ENCODE measurements at places on chromosomes 2 and 18. TPM values are rescaled to one million over a fixed set of nuclear protein-coding genes. Genes with fewer than 3 reads are reported as not detected.

GRCh38 chr2:109724533-109725460 lies 69.3 kb upstream of the RGPD5 start:
- H3K27ac ChIP-seq: no peak overlapping the region
- peaks cover 24% of the 10 kb centered on the region for H3K27me3 ChIP-seq
- H3K36me3 ChIP-seq: no peaks in the 10 kb centered on the region
- no peak overlapping the region for H3K4me3 ChIP-seq

Gene WNT10A
- 1.0 TPM for total RNA-seq

- H3K27ac ChIP-seq: no peak overlapping the region
- no peaks in the 10 kb centered on the region for H3K36me3 ChIP-seq
- peaks cover 18% of the 10 kb centered on the region for H3K4me1 ChIP-seq
- H3K4me3 ChIP-seq: no peak overlapping the region
- no peaks in the 10 kb centered on the region for H3K27me3 ChIP-seq
These were observed 27.2 kb upstream of the ACYP2 start for GRCh38 chr2:54088191-54088634.

- no peaks in the 10 kb centered on the region for H3K36me3 ChIP-seq
- peaks cover 37% of the 10 kb centered on the region for H3K27me3 ChIP-seq
- H3K4me3 ChIP-seq: no peak overlapping the region
- no peaks in the 10 kb centered on the region for H3K4me1 ChIP-seq
These were observed 161.5 kb upstream of the SKOR2 start for GRCh38 chr18:47412924-47413323.

GRCh38 chr2:232488097-232488711 lies 570 bp upstream of the ECEL1 start:
- no peak for ATAC-seq
- no peaks in the 10 kb centered on the region for H3K36me3 ChIP-seq
- H3K4me1 ChIP-seq: peaks cover 4% of the 10 kb centered on the region
- peaks cover 42% of the 10 kb centered on the region for H3K27me3 ChIP-seq

DNA sequence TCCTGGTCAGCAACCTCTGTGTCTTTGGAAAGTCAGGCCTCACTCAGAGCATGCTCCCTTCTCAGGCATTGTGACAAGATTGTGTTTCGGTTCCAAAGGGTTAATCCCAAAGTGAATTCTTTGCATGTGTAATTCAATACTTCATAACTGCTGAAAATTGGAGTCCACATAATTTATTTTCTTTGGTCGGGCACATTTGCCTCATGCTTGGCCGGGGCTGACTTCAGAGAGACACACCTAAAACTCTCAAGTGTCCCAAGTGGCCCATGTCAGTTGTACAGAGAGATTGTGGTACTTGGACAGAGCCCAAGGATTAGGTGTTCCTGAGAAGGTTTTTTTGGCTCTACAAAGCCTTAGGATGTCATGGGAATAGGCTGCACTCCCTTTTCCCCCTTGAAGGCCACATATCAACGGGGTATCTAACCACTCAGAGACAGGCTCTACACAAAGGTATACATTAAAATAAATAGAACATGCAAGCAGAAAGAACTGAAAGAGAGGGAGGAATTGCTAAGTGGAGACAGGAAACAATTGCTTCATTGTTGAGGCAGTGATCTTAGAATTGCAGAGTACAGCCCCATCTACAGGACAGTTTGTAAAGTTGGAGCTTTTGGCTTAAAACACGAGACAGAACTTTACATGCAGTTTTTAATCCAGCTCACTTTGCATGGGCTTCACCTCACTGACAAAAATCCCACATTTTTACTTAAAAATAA lies 1232.3 kb upstream of the ZEB2 start:
- no peaks in the 10 kb centered on the region for H3K36me3 ChIP-seq
- no peaks in the 10 kb centered on the region for H3K27me3 ChIP-seq
- no peak overlapping the region for H3K27ac ChIP-seq
- no peak overlapping the region for H3K4me3 ChIP-seq
- ATAC-seq: no peak
- H3K4me1 ChIP-seq: no peaks in the 10 kb centered on the region

DNA sequence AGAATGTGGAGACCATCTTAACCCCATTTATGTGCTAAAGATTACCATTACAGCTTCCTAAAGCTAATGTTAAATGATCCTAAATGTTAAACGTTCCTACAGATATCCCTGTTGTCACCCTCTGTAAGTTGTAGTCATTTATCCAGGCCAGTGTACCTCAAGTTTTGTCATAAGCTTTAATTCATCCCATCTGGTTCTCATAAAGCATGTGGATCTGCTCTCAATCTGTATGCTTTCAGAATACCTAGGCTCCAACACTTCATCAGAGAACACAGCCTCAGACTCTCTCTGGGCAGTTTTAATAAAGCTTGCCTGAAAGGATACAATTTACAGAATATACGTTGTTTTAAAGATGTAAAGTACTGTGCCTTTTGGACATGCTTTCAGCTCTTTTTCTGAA lies 4.2 kb upstream of the CCDC178 start:
- peaks cover 2% of the 10 kb centered on the region for H3K27me3 ChIP-seq
- ATAC-seq: no peak
- H3K36me3 ChIP-seq: no peaks in the 10 kb centered on the region
- no peaks in the 10 kb centered on the region for H3K4me1 ChIP-seq

- no peak overlapping the region for H3K4me3 ChIP-seq
- no peaks in the 10 kb centered on the region for H3K27me3 ChIP-seq
- H3K27ac ChIP-seq: no peak overlapping the region
- no peak for ATAC-seq
- no peaks in the 10 kb centered on the region for H3K36me3 ChIP-seq
These were observed 198.9 kb upstream of the REV1 start for GRCh38 chr2:99688699-99689098.

- ATAC-seq: no peak
- H3K27me3 ChIP-seq: peaks cover 10% of the 10 kb centered on the region
- H3K36me3 ChIP-seq: no peaks in the 10 kb centered on the region
- H3K4me1 ChIP-seq: no peaks in the 10 kb centered on the region
- H3K27ac ChIP-seq: no peak overlapping the region
- H3K4me3 ChIP-seq: no peak overlapping the region
These were observed 37.9 kb downstream of the LYPD1 start for GRCh38 chr2:132632000-132632649.

DNA sequence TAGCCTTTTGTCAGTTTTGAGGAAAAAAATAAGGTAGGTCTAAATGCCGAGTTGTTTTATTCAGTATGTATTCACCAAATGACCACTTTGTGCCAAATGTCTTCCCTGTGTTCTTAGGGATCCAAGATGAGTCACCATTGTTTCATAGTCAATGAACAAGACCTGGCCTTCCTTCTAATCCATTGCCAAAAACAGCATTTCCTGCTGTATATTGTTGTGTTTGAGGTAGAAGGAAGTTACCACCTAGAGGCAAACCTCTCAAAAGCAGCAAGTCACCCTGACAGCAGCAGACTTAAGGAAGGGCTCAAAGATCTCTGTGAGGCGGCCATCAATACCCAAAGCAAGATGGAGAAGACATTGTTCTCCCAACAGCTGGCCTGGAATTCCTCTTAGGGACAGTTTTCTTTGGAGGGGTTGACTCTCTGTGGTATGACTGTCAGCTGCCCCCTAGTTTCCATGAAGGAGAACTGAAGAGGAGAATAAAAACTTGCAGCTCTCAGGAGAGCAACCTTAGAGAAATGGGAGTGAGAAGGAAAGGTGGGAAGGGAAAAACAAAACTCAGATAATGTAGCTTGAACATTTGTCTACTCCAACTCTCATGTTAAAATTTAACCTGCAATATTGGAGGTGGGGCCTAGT lies 328.3 kb downstream of the LRATD1 start:
- no peaks in the 10 kb centered on the region for H3K4me1 ChIP-seq
- H3K4me3 ChIP-seq: no peak overlapping the region
- peaks cover 20% of the 10 kb centered on the region for H3K27me3 ChIP-seq

Gene AQP12B
- total RNA-seq: not detected

- no peak overlapping the region for H3K27ac ChIP-seq
- H3K27me3 ChIP-seq: no peaks in the 10 kb centered on the region
- no peak for ATAC-seq
- no peak overlapping the region for H3K4me3 ChIP-seq
- no peaks in the 10 kb centered on the region for H3K4me1 ChIP-seq
- no peaks in the 10 kb centered on the region for H3K36me3 ChIP-seq
These were observed 112.5 kb downstream of the MAP3K20 start for GRCh38 chr2:173187941-173188788.

GRCh38 chr2:36376319-36376765 lies 20.8 kb downstream of the CRIM1 start:
- H3K36me3 ChIP-seq: no peaks in the 10 kb centered on the region
- no peak for ATAC-seq
- peaks cover under 1% of the 10 kb centered on the region for H3K27me3 ChIP-seq
- H3K4me1 ChIP-seq: peaks cover 10% of the 10 kb centered on the region
- no peak overlapping the region for H3K27ac ChIP-seq

- no peak overlapping the region for H3K4me3 ChIP-seq
- no peaks in the 10 kb centered on the region for H3K36me3 ChIP-seq
- ATAC-seq: no peak
- H3K27me3 ChIP-seq: peaks cover 14% of the 10 kb centered on the region
- no peaks in the 10 kb centered on the region for H3K4me1 ChIP-seq
- no peak overlapping the region for H3K27ac ChIP-seq
These were observed 45.3 kb upstream of the TANC1 start for GRCh38 chr2:158923180-158923594.

Gene EFEMP1
- total RNA-seq: not detected

- no peak overlapping the region for H3K27ac ChIP-seq
- no peaks in the 10 kb centered on the region for H3K4me1 ChIP-seq
- ATAC-seq: no peak
- no peaks in the 10 kb centered on the region for H3K36me3 ChIP-seq
- H3K4me3 ChIP-seq: no peak overlapping the region
These were observed 55.0 kb downstream of the KIF1A start for GRCh38 chr2:240765007-240765406.

DNA sequence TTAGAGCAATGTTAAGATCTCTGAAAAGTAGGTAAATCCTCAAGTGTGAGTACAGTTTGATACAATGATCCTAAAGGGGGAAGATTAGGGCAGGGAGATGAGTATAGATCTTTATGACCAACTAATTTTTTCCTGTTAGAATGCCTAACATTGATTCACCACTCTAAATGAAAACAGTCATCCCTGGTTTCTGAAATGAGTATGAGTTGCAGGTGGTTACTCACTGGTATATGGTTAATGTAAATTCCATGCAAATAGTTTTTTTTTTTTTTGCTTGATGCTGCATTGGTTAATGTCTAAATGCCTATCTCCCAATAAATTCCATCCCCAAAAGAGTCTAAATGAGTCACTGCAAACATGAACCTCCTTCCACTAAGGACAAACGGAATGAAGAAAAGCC lies 55.0 kb upstream of the SERPINB2 start:
- H3K4me3 ChIP-seq: no peak overlapping the region
- peak; percentile 90 for ATAC-seq
- H3K4me1 ChIP-seq: no peaks in the 10 kb centered on the region

- H3K27ac ChIP-seq: no peak overlapping the region
- H3K4me1 ChIP-seq: no peaks in the 10 kb centered on the region
- peaks cover 30% of the 10 kb centered on the region for H3K36me3 ChIP-seq
- H3K4me3 ChIP-seq: no peak overlapping the region
These were observed 160.0 kb upstream of the MYO3B start for GRCh38 chr2:170017860-170018532.

- H3K27ac ChIP-seq: no peak overlapping the region
- no peak for ATAC-seq
- H3K4me3 ChIP-seq: no peak overlapping the region
These were observed 38.2 kb downstream of the CRIM1 start for GRCh38 chr2:36393738-36394256.

Gene NAPG
- 38.0 TPM for total RNA-seq

DNA sequence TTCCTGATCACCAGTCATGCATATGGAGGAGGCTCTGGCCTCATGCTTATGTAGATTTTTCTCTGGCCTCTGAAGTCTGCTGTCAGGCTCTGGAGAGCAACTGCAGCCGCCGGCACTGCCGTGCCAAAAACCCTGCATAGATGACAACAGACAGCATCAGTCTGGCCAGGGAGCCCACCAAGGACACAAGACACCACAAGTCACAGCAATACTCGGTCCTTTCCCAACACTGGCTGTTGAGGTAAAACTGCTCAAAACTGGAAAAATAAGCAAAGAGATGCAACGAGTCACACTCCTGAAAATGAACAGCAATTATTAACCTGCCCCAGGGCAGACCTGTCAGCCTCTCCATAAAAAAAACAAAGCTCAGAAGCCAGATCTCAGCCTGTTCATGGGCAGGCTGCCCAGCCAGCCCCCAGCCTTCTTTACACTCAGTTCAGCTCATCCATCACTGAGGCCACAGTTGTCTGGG lies 186.0 kb upstream of the RAB6C start:
- H3K36me3 ChIP-seq: no peaks in the 10 kb centered on the region
- H3K27ac ChIP-seq: no peak overlapping the region
- no peak for ATAC-seq
- H3K4me1 ChIP-seq: no peaks in the 10 kb centered on the region

Gene TPO
- 0.08 TPM for total RNA-seq

DNA sequence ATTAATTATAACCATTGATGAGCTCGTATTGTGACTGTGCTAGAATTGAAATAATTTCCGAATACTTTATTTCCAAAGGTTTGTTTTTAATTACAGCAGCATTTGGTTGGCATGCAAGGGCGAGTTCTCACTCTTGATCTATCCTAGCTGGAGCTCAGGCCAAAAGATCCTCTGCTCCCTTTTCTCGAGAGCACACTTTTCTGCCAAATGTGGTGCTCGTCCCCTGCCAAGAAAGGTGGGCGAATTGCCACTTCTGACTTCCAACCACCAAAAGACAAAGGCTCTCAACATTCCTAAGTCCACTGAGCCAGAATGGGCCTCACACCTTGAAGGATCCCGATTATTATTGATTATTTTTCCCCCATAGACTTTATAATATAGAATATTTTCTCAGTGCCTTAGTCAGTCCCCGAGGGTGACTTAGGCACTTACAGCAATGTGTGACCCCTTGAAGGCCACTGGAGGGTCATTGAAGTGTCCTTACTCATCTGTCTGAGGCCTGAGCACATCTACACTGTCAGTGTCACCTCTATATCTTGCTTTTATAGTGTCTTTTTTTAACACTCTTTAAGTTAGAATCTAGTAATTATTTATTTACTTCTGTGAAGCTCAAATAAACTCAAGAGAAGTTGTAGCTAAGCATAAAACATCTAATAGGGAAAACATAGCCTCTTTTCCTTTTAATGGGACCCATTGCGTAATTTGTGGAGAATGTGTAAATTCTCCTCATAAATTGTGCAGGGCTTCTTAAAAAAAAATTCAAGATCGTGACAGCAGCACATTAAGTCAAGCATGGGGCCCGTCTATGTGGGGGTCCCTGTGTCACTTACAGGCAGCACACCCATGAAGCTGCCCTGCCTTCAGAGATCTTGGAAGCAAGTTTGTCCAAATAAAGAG lies 98.3 kb downstream of the MEIS1 start:
- no peak overlapping the region for H3K4me3 ChIP-seq
- H3K36me3 ChIP-seq: no peaks in the 10 kb centered on the region

DNA sequence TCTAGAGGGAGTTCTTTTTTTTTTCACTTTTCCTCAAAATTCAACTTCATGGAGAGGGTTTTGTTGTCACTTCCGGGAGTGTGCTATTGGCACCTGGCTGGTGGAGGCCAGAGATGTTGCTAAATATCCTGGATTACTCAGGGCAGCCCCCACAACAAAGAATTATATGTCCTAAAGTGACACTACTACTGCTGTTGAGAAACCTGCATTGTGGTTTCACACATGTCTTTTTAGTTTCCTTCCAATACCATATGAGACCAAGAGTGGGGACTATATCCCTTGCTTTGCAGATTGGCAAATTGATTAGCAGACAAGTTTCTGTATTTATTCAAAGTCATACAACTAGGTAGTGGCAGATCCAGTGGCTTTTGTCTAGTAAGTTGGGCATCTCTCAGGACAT lies 826.8 kb downstream of the TRIB2 start:
- no peaks in the 10 kb centered on the region for H3K36me3 ChIP-seq
- H3K4me1 ChIP-seq: no peaks in the 10 kb centered on the region
- no peak overlapping the region for H3K4me3 ChIP-seq
- H3K27ac ChIP-seq: no peak overlapping the region

- H3K27me3 ChIP-seq: peaks cover 25% of the 10 kb centered on the region
- ATAC-seq: peak; percentile 54
- no peak overlapping the region for H3K27ac ChIP-seq
- H3K36me3 ChIP-seq: no peaks in the 10 kb centered on the region
These were observed 93.5 kb downstream of the FAM124B start for GRCh38 chr2:224308272-224308911.

Gene GAREM2
- 2.1 TPM for total RNA-seq
